ENCODE measurements at places on chromosomes 4 and X. TPM values are rescaled to one million over a fixed set of nuclear protein-coding genes. Genes with fewer than 3 reads are reported as not detected.

Gene PCDH7
- 0.45 TPM for total RNA-seq

- no peak for DNase-seq
These were observed 264.4 kb upstream of the ITM2A start for GRCh38 chrX:79631526-79631925.

DNA sequence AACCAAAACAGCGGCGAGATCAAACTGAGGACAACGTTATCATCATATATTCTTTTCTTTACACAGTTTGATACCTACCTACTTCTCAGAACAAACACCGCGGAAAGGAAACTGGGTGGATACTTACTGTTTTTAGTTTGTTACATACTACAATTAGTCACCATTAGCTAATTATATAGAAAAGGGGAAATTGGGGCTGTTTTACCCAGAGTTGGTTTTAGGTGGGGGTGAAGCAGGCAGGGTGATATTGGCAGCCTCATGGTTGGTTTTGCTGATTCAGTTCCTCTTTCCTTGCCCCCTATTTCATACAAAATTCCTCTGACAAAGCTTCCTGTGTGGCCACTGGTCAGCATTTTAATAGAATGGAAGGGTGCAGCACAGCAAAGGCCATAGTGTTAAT lies 77.8 kb downstream of the SORBS2 start:
- DNase-seq, result no peak

DNA sequence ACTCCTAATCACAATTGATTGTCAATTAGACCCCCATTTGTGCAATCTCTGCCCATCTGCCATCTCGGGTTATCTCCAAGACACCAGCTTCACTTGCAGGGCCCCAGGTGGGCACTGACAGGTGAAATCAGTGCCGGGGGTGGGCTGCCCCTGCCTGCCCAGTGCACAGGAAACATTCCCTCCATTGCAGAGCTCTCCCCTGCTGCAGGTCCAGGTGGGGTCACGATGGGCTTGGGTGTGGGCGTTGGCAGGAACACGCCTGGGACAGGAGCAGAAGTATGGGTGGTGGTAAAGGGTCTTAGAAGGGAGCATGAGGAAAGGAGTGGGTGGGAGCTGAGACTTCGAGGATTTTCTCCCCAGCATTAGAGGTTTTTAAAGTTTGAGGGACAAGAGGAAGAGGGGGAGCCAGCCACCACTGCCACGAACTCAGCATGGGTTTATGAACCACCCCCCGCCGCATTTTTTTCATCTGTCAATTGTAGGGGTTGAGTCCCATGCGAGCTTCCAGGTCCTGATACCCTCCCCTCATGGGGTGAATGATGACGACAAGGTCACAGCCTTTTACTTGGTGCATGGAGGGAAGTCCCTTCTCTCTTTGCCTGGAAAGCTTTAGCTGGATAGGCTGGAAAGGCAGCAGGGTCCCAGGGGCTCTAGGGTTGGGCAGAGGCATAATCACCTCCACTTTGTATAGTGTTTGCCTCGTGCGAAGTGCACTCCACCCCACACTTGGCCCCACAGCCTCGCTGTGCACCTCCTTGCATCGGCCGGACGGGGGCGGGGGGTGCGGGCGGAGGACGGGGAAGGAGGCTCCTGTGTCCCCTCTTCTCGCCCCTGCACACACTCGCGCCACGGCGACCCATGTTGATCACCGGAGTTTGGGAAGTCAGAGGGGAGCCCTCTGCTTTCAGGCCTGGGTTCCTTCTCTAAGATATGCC lies 3.5 kb upstream of the NKX1-1 start:
- DNase-seq, result peak; percentile 2

GRCh38 chr4:173332021-173332487 lies 2.1 kb downstream of the HMGB2 start:
- no peak for DNase-seq

Gene PWWP3B
- total RNA-seq, result 1.8 TPM

DNA sequence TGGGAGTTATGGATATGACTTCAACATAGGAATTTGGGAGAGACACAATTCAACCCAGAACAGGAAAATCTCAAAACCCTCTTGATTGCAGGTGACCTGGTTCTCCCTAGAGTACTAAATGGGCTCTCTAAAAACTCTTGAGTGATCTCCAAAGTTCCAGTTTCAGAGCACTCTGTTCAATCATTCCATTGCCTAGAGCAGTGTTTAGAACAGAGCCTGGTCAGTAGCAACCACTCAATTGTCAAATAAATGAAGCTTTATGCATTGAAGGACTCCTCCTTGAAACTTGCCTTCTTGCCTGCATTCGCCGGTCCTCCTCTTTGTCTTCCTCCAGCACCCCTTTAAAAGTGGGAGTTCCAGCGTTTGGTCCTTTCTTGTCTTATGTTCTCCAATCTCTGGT lies 85.8 kb downstream of the KIT start:
- DNase-seq, result no peak

DNA sequence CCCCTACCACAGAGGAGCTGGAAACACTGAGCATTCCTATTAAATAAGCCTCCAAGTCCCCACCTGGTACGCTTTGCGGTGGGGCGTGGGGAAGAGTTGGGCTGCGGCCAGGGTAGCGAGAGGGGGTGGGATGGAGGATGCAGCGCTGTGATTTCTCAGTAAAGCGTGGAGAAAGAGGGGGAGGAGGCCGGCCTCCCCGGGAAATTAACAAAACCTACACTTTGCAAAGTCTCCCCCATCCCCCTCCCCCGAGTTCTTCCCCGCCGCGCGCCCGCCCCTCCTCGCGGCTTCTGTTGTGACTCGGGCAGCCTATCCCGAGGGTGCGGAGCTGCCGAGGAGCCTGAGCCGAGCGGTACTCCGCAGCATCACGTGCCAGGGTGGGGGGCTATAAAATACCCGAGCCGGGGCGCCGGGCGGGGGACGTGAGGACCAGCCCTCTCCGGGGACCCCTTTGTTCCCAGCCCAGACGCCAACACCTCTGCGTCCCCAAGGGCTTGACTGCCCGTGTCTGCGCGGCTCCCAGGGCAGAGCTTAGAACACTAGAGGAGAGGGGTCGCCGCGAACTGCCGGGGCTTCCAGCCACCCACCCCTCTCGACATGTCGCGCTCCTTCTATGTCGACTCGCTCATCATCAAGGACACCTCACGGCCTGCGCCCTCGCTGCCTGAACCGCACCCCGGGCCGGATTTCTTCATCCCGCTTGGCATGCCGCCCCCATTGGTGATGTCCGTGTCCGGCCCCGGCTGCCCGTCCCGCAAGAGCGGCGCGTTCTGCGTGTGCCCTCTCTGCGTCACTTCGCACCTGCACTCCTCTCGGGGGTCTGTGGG lies at the start of gene GSX2:
Gene GSX2, plus strand, starts transcription at position 416 of the 827 bp plus-strand sequence. Its CDS starts 182 bp downstream, at position 598.
- DNase-seq, result no peak

DNA sequence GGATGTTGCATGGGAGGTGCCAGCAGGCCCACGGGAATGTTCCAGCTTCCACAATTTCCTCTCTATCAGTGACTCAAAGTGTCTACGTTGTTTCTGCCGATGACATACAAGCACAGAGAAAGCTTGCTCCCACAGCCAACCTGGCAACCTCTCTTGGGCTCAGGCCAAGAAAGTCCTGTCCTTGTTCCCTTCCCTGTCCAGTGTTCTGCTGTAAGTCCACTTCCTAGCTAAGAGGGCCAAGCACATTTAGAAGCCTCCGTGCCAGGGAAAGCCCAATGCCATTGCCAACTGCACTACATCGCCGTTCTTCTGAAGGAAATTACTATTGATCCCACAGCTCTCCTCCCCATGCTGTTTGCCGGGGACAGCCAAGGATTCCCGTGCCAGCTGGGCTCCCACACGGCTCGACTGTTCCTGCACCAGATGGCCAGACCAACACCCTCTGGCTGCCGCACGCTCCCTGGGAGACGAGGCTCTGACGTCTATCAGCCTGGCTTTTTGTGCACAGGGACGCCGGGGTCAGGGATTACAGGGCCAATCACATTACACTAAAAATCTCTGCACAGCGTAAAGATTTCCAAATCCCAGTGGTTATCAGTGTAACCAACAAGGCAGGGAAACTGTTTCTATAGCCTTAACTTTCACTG lies 284.0 kb downstream of the BCOR start:
- no peak for DNase-seq

GRCh38 chrX:17160975-17161374 lies 214.0 kb upstream of the NHS start:
- no peak for DNase-seq

DNA sequence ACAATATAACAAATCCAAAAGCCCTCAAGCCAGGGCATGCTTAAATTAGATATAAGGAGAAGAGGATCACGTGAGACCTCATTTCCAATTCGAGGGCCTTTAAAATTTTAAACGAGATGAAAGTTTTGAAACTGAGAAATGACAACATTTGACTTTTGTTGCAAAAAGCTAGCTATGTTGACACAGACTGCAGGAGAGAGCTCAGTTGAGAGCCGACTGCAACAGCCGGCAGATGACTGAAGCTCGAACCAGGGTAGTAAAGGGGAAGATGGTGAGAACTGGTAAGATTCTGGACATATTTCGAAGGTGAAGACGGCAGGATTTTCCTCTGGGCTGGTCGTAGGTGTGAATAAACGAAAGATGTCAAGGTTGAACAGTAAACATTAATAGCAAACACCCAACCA lies 773 bp downstream of the PRMT9 start:
- DNase-seq, result no peak

Gene RAB40AL
- total RNA-seq, result 0.40 TPM

Gene MAGEA10
- not detected for total RNA-seq

Gene IL13RA1
- 14.7 TPM for total RNA-seq

- DNase-seq, result no peak
These were observed 30.7 kb upstream of the HPGD start for GRCh38 chr4:174553031-174553430.

DNA sequence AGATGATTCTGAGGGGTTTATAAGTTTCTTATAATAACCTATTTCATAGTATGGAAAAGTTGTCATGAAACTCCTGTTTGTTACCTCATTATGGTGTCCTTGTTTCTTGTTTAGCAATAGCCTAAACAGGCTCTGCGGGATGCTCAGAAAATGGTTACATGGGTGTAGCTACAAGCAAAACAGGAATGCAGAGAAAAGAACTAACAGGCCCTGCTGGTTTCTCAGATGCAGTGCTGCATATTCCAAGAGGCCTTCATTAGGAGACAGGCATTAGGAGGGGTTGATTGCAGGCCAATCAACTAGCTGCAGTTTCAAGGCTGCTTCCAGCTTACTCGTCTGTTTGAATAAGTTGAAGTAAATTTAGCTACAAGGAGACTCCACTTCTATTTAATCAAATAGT lies 37.6 kb upstream of the HPGD start:
- no peak for DNase-seq

Gene EDNRA
- total RNA-seq, result 0.11 TPM

GRCh38 chr4:25632135-25632534 lies 23.5 kb upstream of the SLC34A2 start:
- DNase-seq, result no peak

Gene PLS3
- total RNA-seq, result 111 TPM

Gene ENPP6
- total RNA-seq, result not detected

Gene TSPAN7
- not detected for total RNA-seq

Gene RBMX2
- 24.3 TPM for total RNA-seq

Gene FHIP1A
- 2.1 TPM for total RNA-seq

GRCh38 chrX:107204068-107204605 lies 2.1 kb downstream of the NUP62CL start:
- no peak for DNase-seq

Gene SRPX2
- total RNA-seq, result 30.6 TPM

- DNase-seq, result no peak
These were observed 56.3 kb downstream of the RGS12 start for GRCh38 chr4:3349116-3349515.

Gene ETDA
- not detected for total RNA-seq

Gene PABPC4L
- total RNA-seq, result 0.97 TPM

DNA sequence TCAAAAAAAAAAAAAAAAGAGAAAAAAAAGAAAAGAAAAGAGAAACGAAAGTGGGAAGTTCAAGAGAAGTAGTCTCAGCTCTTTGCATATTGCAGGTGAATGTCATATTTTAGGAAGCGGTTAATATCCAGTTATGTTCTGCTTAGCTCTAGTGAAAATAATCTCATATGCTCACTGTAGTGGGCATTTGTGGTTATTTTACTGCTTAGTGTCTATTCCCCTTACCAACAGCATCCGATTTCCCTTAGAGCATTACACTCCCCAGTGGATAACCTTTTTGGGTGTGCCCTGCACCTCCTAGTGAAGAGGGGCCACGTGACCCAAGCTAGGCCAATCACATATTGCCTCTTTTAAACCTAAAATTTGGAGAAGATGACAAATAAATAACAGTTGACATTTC lies 111.2 kb upstream of the ZNF827 start:
- DNase-seq, result no peak

- DNase-seq, result no peak
These were observed 1329.1 kb downstream of the PCDH18 start for GRCh38 chr4:136203199-136203598.

DNA sequence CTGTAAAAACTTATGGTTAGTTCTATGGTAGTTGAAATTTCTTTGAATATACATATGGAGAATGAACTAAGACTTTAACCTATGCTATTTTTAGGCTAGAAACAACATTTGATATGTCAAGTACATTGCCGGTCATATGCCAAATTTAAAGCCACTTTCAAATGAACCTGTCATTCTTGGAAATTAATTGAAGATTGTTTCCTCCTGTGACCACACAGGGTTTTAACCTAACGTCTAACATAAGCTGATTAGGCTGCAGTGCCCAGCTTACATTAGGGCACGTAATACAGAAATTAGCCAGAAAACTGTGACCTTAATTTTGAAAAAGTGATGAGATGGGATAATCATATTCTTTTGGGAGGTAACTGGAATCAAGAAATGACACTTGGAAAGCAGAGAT lies 645.9 kb downstream of the FSTL5 start:
- DNase-seq, result no peak

Gene MAGEA3
- total RNA-seq, result 116 TPM

- no peak for DNase-seq
These were observed 22.8 kb downstream of the TBC1D14 start for GRCh38 chr4:6932475-6932874.

Gene CTPS2
- total RNA-seq, result 11.9 TPM

DNA sequence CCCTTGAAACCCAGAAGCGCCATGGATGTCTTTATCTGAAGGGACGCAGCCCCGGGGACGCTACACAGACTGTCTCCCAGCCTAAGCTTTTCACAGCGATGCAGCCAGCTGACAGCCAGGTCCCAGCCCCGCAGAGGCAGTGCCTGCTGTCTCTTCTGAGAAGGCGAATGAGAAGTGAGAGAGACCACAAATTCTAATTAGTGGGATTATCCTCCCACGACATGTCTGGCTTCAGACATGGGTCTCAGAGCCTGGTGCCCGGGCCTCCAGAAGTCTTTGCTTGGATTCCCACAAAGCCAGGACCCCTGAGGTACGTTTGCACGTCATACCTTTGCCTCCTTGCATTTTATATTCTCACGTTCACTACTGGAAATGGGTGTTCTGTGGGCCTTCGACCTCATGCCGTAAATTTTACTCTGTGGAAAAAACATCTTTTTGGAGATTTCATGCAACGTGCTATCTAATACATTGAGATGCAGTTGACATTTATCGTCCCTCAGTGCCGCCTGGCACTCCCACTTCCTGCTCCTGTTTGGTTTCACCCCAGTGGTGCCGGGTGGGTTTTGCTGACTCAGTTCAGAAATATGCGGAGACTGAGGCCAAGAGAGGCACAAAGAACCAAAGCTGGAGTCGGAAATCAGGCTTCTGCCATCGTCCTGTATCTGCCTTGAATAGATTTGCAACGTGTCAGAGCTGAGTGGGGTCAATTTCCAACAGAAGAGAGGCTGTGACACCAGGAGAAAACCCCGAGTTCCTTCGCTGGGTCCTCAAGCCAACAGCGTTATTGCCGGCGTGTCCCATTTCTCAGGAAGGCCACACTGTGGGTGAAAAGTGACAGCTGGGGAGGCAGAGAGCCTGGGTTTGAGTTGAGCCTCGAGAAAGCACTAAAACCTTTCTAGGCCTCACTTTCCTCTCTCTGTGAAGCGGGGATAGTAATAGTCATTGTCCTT lies 114.4 kb downstream of the STK32B start:
- peak; percentile 94 for DNase-seq

- DNase-seq, result peak; percentile 7
These were observed 213.1 kb upstream of the MID1 start for GRCh38 chrX:10833299-10834169.

All from Daoy (cell line).